Right renal pelvis (tissue), 4 donors: ENCODE measurements at places on chromosomes 1 and 21. TPM values are rescaled to one million over a fixed set of nuclear protein-coding genes. Genes with fewer than 3 reads are reported as not detected.
A peak's percentile ranks its signal among the peaks of the same experiment; 100 is the strongest.

VAV3 gene
- polyA plus RNA-seq: 144 TPM

GRCh38 chr1:219416598-219417238, 196.2 kb downstream of the ZC3H11B start:
- peak; percentile 16 for DNase-seq

CCT8 gene
- 250 TPM for polyA plus RNA-seq

DNA sequence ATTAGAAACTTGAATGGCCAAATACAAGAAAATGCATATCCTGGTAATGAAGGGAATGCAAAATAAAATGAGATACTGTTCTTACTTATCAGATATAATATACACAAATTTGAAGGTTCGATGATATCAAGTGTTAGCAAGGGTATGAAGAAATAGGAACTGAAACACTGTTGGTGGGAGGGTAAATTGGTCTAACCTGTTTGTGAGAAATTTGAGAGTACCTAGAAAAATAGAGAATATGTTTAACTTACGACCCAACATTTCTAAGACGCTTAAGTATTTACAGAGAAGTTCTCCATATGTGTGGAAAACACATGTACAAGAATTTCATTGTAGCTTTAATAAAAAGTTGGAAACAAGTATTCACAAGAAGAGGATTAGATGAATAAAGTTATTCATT, 25.9 kb downstream of the ATG4C start:
- no peak for DNase-seq

DNA sequence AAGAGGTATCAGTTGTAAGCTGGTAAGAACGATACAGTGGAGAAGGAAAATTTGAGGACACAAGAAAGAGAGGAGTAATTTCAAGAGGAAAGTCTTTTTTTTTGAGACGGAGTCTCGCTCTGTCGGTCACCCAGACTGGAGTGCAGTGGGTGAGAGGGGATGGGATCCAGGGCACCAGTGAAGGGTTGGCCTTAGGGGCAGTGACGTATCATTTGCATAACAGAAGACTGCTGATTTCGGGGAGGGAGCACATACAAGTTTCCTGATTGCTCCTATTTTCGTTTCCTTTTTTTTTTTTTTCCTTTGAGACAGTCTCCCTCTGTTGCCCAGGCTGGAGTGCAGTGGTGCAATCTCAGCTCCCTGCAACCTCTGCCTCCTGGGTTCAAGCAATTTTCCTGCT, 4.2 kb downstream of the S100A13 start:
- no peak for DNase-seq

CELA2A gene
- polyA plus RNA-seq: not detected

DNA sequence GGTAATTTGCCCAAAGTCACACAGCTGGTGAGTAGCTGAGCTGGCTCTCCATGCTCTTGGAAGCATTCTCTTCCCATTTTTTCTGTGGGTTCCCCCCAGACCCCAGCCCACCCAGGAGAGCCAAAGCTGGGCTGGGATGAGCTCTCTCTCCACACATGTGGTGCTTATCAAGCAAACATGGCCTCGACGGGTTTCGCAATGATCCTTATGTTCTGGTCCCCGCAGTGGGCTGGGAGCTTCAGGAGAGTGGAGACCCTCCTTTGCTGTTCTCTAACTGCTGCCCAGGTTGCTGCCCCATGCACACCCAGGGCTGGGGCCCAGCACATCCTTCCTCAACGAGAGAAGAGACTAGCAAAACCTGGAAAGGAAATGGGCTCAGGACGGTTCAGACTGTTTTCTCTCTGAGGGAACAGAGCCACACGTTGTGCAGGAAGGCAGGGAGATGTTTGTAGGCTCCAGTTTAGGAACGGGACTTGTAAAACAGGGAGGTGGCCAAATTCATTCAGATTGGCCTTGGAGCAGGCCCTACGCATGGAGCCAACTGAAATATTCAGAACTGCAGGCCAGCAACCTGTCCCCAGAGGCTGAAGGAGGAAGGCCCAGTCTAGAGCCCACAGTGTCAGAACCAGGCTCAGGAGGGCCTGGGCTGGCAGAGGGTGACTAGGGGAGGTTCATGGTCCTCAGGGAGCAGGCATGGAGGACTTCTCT, 27.2 kb upstream of the CSF1 start:
- DNase-seq: no peak

- no peak for DNase-seq
Observed at GRCh38 chr1:64540265-64540791, 70.4 kb downstream of the CACHD1 start.

DNA sequence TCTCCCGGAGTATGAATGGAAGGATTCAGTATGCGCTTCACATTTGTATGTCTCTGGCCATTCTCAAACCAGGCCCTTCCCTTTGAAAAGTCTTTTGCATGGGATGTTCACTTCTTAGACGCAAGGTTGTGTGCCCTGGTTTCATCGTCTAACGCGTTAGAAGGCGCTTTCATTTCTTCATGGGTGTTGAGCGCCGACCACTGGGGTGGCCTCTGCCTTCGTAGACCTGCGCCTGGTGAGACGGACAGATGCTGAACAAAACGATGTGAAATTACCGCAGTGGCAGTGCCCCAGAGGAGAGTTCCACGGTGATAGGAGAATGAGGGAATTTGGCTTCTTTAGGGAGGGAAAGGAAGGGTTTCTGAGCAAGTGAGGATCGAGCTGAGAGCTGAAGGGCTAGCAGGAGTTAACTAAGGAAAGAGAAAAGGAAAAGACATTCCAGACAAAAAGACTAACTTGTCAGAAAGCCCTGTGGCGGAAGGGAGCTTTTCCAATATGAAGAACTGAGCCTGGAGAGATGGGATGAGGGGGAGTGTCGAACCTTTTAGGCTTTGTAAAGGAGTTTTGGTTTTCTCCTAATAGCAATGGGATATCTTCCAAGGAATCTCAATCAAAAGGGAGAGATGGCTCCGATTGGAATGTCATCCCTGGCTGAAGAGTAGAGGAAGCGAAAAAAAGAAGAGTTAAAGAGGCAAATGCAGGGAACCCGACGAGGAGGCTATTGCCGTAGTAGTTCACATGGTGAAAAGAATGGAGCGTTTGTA, 951 bp downstream of the GGPS1 start:
- no peak for DNase-seq

DNA sequence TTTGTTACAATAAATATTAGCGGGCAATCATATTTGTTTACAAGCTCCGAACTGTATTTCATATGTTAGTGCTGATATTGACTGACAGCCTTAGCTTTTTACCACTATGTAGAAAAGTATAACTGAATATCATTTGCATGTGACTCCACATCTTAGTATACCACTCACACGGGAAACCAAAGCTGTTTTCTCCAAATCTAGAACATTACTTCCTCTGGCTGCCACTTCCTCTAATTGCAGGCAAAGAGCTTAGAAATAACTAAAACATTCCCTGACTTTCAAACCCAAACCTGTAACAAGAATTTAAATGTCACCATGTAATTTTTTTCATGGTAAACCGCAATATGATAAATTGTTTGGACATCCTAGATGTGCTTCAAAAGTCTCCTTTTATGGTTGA, 174.7 kb downstream of the LBR start:
- no peak for DNase-seq

- DNase-seq: no peak
Observed at GRCh38 chr1:229119161-229119560, 151.8 kb upstream of the RAB4A start.

PCSK9 gene
- polyA plus RNA-seq: 2.3 TPM

HSF2BP gene
- polyA plus RNA-seq: 2.4 TPM

DNA sequence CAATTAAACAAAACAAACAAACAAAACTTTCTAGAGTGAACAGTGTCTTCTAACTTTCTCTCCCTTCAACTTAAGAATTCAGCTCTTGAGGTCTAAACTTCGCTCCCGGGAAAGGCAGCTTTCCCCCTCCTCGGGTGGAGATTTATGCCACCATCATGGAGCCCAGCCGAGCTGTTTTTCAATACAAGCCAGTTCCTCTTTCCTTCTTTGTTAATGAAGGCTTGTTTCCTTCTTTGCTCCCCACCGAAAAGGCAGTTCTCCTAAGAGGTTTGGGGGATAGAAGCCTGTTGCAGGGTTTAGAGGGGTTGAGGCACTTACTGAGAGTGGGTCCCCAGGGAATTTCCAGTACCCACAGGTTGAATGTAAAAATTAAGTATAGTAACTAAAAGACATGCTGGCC, 26.5 kb downstream of the OLIG1 start:
- DNase-seq: no peak

CASQ2 gene
- polyA plus RNA-seq: 0.82 TPM

CCDC185 gene
- polyA plus RNA-seq: 0.20 TPM

DNA sequence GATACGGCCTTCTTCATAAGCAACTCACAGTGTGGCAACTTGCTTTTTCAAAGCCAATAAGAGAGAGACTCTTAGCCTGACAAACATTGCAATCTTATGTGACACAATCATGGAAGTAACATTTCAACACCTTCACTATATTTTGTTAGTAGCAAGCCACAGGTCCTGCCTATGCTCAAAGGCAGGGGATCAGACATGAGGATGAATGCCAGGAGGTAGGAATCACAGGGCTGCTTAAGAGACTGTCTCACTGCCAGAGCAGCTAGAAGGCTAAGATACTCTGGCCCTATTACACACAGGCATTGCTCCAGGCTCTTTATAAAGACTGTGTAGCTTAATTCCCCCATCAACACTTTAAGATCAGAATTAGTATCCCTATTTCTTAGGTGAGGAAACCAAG, 236.2 kb upstream of the KAZN start:
- no peak for DNase-seq

PADI2 gene
- polyA plus RNA-seq: 3.0 TPM

CAPN2 gene
- polyA plus RNA-seq: 186 TPM

COL8A2 gene
- polyA plus RNA-seq: 3.8 TPM

GRCh38 chr1:21302747-21303715, 12.8 kb upstream of the ECE1 start:
- DNase-seq: no peak

GRCh38 chr1:210125143-210125542, 107.5 kb upstream of the SERTAD4 start:
- no peak for DNase-seq
